ENCODE measurements at places on chromosomes 16 and 17. TPM values are rescaled to one million over a fixed set of nuclear protein-coding genes. Genes with fewer than 3 reads are reported as not detected.
A peak's percentile ranks its signal among the peaks of the same experiment; 100 is the strongest.

Gene MLLT6
- 24.6 TPM for polyA plus RNA-seq

Gene NRN1L
- polyA plus RNA-seq, result not detected

DNA sequence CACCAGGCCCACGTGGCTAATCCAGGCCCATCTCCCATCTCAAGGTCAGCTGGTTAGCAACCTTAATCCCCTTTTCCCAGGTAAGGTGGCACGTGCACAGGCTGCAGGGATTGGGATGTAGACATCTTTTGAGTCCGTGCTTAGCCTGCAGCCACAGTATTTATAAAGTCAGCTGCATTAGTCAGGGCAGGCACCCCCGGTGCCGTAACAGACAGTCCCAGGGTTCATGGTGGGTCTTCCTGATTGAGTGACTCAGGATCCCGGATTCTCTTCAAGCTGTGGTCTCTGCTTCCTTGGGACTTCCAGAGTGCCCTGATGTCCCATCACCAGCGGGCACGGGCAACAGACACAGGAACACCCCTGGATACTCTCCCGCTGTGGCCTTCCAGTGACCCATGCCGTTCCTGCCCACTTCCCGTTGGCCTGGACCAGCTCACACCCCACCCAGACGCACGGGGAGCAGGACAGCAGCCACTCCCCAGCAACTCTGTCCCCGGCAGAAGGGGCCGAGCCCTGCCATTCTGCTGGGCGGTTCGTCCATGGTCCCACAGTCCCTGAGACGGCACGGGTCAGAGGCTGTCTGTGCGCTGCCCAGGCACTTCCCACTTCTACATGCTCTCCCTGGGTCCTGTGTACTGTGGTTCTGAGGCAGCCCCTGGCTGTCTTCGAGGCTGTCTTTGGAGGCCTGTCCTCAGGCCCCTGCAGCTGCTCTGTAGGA lies 248.6 kb upstream of the GSE1 start:
- DNase-seq, result no peak

- DNase-seq, result no peak
Observed at GRCh38 chr16:30407804-30408534, 563 bp downstream of the ZNF771 start.

DNA sequence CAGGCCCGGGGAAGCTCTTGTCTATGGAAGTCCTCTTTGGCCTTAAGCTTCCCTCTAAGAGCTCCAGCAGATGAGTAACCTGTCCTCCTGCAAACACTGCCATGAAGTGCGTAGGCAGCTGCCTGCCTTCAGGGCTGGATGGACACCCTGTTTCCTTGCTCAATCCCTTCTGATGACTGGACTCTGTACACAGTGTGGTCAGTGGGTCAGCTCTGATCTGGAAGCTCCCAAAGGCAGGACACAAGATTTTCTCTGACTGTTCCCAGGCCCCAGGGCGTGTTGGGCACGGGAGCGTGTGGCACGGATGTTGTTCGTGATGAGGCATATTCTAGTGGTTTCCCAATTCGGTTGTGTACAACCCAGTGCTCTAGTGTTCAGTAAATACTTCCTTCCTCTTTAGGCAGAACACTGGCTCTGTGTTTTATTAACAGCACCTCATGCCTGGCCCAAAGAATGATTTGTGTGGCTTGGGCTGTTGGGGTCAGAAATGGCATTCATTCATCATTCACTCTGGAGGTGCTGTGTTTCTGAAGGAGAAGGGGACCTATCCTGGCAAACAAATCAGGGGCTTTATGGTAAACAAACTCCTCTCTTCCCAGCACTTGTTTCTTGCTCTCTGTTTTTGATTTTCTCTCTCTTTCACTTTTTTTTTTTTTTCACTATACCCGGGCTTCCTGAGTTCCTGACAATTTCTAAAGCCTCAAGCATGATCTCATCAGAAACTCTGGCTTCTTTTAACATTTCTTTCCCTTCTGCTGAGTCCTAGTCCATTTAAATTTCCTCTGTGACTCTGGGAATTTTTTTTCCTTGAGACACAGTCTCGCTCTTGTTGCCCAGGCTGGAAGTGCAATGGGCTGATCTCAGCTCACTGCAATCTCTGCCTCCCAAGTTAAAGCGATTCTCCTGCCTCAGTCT lies 12.0 kb upstream of the RNF157 start:
- DNase-seq, result peak; percentile 88

Gene NOD2
- not detected for polyA plus RNA-seq

DNA sequence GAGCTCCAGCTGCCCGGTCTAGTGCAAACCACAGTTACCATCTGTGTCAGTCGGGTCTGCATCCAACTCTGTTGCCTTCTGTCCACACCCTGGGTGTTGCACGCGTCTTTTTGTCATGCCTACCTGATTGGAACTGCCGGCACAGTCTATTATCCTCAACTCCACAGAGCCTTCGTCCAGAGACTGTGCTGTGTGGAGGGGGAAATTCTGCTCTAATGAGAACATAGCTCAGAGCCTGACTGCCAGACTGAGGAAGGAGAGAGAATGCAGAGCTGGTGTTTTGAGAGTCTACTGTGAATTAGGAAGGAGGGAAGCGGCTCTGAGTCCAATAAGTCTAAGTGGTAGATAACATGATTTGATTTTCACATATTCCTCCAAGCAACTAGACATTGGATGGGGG lies 68.3 kb upstream of the GPR139 start:
- DNase-seq, result no peak

- DNase-seq, result no peak
Observed at GRCh38 chr16:51759329-51759728, 608.3 kb upstream of the SALL1 start.

DNA sequence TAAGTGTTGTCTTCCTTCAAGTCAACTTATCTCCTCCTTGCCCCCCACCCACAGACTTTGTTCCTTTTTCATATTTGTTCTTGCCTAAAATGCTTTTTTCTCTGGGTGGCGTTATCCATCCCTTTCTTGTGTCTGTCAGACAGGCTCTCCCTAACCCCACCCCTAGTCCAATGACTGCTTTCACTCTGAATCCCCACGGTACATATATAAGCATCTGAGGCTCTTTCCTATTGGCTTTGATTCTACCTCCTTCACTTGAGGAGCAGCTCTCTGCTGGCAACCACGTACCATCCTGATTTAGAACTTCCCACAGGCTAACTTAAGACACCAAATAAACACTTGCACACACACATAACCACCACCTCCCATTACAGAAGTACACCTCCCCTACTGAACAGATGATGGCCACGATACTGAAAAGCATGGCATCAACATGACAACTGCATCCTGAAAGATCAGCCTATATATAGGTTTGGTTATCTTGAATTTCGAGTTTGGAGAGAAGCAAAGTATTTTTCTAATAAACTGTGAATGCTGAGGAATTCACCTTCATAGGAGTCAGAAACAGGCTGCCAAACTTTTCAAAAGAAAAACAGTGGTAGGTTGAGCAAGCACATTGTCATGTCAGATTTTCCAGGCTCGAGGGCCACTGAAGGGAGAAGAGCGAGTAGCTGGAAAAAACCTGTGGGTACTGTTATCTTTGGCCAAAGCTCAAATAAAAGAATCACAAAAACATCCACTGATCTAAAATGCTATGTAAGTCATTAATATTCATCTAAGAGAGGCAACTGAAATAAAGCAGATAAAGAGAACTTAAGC lies 24.3 kb downstream of the STAT3 start:
- DNase-seq, result no peak

- no peak for DNase-seq
Observed at GRCh38 chr17:78780335-78780734, 1.7 kb downstream of the CYTH1 start.

- no peak for DNase-seq
Observed at GRCh38 chr17:76951375-76951905, 83.2 kb downstream of the MGAT5B start.

Gene COL1A1
- polyA plus RNA-seq, result 31.6 TPM

DNA sequence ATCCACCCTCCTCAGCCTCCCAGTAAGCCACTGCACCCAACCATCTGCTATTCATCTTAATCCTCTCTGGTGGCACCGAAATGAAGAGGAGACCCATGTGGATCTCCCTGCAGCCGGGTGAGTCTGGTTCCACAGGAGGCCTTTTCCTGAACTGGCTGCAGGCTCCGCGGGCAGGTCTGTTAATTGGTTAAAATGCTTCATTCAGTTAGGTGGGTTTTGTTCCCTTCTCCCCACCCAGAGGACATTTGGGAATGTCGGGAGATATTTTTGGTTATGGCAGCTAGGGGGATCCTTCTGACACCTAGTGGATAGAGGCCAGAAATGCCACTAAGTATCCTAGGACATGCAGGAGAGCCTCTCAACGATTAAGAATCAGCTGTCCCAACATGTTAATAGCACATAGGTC lies 16.7 kb downstream of the C16orf54 start:
- DNase-seq, result peak; percentile 83

Gene HBA1
- 1.3 TPM for polyA plus RNA-seq

Gene EVPLL
- polyA plus RNA-seq, result 0.05 TPM

- DNase-seq, result no peak
Observed at GRCh38 chr17:17527534-17527933, 31.3 kb upstream of the RASD1 start.

Gene KCNH4
- polyA plus RNA-seq, result 0.37 TPM

Gene CTNS
- polyA plus RNA-seq, result 20.3 TPM

DNA sequence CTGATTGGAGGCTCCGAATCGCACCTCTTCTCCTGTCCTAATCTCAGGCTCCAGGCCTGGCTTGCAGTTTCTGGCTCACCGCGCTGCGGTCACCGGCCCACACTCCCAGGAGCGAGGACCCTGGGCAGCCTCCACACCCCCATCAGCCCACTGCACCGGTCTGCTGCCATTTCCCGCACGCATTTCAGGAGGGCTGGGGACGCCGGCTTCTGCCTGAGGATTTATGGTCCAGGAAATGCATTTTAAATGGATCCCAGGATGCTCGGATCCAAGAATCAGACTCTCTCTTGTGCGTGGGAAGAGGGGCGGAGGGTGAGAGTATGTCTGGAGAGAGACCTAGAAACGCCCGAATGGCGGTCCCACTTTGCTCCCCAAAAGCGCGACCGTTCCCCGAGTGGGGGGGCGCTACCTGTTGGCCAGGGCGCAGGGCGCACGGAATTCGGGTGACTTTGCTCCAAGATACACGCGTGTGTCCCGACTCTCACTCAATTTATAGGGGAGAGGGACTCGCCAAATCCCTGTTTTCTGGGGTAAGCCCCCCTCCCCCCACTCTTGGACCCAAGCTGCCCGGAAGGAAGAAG lies 817 bp upstream of the JPH3 start:
- DNase-seq, result no peak

GRCh38 chr17:57926723-57927047 lies 28.5 kb downstream of the CUEDC1 start:
- DNase-seq, result no peak

DNA sequence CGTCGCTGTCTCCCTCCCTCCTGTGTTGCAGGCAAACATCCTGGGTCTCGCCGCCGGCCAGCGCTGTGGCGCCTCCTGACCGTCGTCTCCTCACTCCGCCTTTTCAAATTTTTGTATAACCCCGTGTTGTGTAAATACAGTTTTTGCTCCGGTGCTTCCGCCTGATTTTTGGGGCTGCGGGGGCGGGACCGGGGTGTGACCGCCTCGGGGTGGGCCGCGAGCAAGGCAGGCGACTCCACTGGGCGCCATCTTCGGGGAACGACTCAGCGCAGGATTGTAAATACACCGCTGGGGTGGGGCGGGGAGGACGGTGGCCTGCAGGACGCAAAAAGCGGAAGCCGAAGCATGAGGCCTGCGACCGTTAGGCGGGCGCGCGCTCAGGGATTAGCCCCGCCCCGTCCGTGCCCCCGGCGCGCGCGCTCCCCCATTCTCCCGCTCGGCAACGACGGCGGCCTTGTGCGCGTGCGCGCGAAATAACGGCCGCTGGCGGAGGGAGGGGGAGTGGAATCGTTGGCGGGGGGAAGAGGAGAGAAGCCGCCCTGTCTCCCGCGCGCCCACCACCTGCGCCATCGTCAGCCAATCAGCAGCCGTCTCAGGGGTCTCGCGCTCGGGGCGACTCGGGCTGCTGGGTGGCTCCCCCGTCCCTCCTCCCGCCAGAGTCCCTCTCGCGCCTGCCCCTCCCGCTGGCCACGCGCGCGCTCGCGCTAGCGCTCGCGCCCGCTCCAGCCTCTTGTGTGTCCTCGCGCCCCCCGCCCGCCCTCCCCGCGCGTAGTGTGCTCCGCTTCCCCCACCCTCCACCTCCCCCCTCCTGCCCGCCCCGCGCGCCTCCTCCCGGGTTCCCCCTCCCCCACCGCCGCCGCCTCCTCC lies 864 bp upstream of the MAZ start:
- peak; percentile 98 for DNase-seq
